ENCODE measurements at places on chromosomes 13 and 19.

DNA sequence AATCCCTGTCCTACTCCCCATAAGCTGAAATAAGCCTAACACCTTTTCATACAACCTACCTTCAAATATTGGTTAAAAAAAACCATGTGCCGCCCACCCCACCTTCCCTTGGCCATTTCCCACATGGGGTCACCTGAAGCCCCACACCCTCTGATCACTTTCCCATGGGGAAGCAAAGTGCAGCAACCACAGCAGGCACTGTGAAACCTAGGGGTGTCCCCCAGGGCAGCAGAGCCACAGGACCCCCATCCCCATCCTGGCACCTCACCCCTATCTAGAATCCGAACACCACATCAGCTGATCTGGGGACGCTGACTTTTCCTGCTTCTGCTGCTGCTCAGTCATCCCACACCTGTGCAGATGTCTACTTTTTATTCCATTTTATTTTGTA, 19.9 kb downstream of the CEACAM21 start:
- no peak for DNase-seq

- DNase-seq: peak; percentile 85
Observed at GRCh38 chr13:60028021-60028420, 135.7 kb downstream of the DIAPH3 start.

DNA sequence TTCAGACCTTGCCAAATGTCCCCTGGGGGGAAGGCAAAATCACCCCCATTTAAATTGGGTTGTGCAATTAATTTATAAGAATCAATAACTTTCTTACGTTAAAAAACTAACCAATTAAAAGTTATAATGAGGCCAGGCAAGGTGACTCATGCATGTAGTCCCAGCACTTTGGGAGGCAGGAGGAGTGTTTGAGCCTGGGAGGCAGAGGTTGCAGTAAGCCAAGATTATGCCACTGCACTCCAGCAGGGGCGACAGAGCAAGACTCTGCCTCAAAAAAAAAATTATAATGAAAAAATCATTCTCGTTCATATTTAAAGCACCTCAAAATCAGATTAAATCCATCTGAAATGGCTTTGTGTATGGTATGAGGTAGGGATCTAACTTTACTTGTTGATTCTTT, 18.4 kb upstream of the SIGLEC14 start:
- DNase-seq: peak; percentile 0

DNA sequence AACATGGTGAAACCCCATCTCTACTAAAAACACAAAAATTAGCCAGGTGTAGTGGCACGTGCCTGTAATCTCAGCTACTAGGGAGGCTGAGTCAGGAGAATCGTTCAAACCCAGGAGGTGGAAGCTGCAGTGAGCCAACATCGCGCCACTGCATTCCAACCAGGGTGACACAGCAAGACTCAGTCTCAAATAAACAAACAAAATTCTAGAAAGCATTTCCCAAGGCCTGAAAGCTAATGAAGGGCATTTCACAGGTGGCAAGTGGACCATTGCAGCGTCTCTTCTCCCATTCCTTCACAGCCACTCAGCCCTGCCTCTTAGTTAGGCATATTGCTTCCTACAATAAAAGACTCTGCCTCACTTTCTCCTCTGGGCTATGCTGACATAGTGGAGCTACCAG, 13.5 kb upstream of the RXFP2 start:
- DNase-seq: no peak

- DNase-seq: no peak
Observed at GRCh38 chr19:51926426-51926783, 867 bp upstream of the ZNF613 start.

DNA sequence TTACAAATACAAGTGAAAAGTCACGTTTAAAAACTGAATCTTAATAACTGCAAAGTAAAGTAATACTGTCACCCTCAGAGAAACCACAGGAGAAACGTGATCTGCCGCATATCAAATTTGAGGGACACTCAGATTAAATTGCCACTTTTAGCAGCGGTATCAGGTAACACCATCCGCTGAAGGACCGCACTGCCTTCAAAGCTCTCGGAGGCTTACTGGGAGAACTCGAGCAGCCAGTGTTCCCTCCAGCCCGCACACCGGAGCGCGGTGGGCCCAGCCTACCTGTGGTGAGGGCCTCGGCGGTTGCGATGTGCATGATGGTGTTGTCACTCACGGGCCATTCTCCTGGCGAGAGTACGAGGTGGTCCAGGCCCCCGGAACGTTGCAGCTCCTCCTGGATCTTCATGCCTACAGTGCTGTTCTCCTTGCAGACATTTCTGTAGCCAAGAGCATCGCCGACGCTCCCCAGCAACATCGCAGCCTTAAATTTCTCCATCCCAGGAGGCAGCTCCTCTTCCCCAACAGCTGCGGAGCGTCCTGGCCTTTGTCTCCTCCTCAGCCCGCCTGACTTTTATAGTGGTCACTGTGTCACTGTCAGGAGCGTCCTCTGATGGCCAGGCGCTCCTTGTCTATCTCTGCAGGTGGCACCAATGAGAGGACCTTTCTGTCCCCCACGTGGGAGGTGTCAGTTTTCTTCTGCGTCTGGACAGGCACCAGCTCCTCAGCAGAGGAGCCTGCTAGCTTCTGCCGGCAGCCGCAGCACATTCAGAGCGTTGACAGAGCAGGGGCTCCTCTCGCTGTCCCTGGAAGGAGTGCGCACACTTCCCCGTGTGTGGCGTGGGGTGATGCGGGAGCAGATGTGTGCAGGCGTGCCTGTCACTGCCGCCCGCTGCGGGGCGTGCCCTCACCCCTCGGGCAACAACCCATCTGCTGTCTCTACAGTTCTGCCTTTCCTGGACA, at the start of gene ADPRHL1:
ADPRHL1 (minus strand) TSS at position 547 of the 960 bp plus-strand sequence; CDS start at position 496, 51 bp downstream.
- DNase-seq: no peak

DNA sequence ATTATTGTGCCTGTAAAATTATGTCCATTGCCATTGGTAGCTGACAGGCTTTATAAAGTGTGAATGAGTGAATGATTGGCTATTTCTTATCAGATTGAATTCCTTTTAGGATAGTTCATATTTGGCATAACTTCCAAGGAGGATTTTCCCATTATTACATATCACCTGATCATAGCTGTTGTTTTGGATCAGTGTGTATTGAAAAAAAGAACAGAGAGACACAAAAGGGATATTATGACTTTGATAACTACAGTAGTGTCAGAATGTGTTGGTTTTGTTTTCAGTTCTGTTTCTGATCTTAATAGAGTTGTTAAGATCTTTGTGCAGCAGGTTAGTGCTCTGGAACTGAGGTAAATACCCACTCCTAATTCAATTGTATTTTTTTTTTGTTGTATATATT, 103.8 kb downstream of the LRCH1 start:
- DNase-seq: no peak

DNA sequence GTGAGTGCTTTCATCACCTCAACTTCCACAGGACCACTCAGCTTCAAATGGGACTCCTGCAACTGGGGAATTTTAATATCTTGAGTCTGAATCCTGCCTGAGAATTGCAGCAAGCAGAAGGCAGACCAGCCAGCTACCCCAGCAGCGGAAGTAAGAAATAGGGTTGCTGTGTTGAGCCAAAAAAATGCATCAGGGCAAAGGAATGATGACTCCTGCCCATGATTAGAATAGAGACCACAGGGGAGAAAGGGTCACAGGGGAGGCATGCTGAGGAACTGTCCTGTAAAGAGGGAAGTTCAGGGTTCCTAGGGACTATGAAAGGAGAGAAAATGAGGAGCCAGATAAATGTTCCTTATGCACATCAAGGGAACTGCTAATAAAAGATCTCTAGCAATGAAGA, 370.2 kb downstream of the KCTD12 start:
- no peak for DNase-seq

GRCh38 chr19:38213911-38214625, 10.0 kb downstream of the DPF1 start:
- no peak for DNase-seq

DNA sequence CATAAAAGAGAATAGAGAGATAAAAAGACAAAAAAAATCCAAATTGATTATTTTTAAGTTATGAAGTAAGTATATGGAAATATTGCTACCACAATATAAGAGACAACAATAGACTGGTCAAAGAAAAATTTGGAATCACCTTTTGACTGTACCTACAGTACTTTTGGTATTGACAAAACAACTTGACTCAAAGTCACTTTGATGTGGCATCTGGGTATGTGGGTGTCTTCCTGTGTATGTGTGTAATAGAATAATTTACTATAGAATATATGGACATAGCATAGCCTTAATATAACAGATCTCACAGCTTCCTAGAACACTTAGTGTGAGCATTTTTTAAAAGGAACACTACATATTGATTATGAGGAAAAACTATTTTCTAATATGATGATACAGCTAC, 1016.2 kb upstream of the PCDH20 start:
- DNase-seq: no peak

DNA sequence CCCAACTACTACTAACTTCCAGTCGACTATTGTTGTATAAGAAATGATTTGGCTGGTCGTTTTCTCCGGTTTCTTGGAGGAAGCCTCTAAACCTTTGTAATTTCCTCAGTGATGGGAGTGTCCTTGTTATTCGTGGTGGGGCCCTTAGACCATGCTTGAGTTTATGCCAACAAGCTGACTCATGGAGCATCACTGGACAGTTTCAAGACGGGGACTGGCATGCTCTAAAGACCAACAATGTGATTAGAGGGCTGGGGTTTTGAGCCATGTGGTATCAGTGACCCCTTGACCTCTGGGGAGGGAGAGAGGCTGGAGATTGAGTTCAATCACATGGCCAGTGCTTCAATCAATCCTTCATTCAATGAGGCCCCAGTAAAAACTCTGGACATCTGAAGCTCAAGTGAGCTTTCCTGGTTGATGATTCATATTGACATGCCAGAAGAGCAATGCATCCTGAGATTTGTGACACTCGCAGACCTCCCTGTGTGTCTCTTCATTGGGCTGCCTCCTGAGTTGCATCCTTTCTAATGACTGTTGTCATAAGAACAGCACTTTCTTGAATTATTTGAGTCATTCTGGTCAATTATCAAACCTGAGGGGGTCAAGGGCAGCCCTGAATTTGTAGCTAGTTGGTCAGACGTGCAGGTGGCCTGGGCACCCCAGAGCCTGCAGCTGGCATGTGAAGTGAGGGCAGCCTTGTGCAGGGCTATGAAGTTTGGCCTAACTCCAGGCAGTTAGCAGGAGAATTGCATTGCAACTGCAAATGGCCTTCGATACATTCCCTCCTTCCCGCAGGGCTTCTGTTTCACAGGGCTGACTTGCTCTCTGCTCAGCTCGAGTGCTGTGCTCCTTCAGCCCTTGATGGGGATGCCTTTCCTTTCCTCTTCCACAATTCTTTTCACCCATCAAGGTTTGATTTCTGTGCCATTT, 246.5 kb downstream of the FGF9 start:
- DNase-seq: no peak

- DNase-seq: no peak
Observed at GRCh38 chr13:111123221-111123620, 8.1 kb downstream of the ARHGEF7 start.

GRCh38 chr13:32468502-32469142, 40.7 kb upstream of the N4BP2L1 start:
- no peak for DNase-seq

GRCh38 chr13:27551562-27551961, 68.8 kb downstream of the LNX2 start:
- DNase-seq: no peak

DNA sequence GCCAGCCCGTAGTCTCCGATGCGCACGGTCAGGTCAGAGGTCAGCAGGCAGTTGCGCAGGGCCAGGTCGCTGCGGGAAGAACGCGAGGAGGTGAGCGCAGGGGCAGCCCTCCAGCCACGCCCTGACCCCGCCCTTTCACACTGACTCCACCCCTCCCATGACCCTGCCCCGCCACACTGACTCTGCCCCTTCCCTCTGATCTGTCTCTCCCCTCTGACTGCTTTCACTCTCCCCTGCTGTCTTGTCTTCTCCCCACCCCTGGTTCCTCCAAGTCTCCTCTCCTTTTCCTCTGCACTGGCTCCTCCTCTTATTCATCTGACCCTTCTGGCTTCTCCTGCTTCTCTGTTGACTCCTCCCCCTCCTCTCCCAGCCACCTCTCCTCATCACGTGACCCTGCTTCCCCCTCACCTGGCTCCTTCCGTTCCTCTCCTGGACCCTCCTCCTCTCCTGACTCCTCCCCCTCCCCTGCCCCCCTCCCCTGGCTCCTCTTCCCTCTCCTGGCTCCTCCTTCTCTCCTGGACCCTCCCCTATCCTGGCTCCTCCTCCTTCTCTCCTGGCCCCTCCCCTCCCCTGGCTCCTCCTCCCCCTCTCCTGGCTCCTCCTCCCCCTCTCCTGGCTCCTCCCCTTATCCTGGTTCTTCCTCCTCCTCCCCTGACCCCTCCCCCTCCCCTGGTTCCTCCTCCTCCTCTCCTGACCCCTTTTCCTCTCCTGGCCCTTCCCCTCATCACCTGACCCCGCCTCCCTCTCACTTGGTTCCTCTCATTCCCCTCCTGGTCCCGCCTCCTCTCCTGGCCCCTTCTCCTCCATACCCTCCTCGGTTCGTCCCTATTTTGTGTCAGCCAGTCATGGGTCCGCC, 9.9 kb downstream of the LMTK3 start:
- peak; percentile 65 for DNase-seq

DNA sequence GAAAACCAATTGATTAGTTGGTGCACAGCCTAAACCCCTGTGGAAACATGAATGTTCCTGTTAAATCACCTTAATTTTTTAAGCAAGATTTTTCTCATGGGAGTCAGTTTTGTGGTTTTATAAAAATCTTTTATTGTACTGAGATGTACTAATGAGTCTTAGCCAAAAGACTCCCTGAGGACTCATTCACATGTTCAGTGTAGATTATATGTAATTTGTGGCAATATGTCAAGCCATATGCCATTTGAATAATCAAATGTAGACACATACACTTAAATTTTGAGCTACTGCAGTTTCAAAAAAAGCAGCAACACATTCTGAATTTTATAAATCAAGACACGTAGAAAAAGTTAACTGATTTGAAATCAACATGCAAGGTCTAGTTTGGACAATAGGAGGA, 395.2 kb downstream of the MYO16 start:
- no peak for DNase-seq

Measured in suppressor macrophage (primary cell).